T-helper 9 cell (primary cell): ENCODE measurements at places on chromosomes 3 and 15.

DNA sequence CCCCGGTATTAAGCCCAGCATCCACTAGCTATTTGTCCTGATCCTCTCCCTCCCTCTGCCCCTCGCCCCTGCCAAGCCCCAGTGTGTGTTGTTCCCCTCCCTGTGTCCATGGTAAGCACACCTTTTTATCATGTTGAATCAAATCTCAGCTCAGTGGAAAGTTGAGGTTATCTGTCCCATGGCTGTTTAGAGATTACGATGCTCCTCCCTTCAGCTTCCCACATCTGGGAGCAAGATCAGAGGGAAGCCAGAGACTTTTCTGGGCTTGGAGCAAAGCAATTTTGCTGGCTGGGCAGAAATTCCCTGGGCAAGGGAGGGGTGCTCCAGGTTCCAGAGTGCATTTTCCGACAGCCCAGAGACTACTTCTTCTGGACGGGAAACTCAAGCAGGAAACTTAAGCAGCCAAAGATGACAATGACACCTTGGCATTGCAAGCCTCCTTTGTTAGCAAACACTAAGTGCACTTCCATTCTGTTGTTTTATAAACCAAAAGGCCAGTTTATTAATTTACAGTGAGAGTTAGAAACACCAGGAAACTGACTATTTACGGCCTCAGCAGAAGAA is 104.5 kb downstream of the MESD start:
- no peak for DNase-seq

GRCh38 chr3:10977892-10978510 is 14.5 kb upstream of the SLC6A1 start:
- no peak for DNase-seq

DNA sequence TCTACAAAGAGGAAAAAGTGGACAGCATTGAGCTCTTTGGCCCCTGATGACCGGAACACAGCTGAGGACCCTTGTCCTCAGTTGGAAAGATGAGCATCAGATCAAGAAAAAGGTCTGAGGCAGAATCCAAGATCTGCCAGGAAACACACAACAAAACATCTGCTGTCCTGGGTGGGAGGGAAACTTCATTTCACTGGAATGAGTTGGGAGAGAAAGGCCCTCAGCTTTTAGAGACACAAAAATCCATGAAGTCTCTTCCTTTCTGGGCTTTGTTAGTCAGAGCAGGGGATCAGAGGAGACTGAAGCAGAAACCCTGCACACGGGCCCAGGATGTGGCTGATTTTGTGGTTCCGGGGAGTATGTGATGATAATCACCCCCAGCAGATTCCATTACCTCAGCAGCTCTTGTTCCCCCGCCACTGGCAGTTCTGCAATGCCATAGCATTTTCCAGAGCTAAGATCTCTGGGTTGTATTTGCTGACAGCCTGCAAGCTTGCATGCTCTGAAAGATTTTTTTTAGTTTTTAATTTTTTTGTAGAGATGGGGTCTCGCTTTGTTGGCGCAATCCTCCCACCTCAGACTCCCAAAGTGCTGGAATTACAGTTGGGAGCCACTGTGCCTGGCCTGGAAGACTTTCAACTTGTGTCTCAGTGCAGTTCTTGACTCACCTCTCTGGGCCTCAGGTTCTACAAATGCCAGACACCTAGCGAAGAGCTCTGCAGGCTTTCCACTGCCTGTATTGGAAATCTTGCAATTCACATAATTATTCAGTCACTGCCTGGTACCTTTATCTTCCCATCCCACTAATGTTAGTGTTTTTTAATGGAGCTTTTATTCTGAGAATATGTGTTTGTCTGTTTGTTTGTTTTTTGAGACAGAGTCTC is 5.8 kb upstream of the TATDN2 start:
- peak; percentile 67 for DNase-seq

- DNase-seq: no peak
These were observed 101.1 kb downstream of the BOC start for GRCh38 chr3:113312416-113312815.

- DNase-seq: no peak
These were observed 61.4 kb upstream of the ST8SIA2 start for GRCh38 chr15:92332125-92332899.

DNA sequence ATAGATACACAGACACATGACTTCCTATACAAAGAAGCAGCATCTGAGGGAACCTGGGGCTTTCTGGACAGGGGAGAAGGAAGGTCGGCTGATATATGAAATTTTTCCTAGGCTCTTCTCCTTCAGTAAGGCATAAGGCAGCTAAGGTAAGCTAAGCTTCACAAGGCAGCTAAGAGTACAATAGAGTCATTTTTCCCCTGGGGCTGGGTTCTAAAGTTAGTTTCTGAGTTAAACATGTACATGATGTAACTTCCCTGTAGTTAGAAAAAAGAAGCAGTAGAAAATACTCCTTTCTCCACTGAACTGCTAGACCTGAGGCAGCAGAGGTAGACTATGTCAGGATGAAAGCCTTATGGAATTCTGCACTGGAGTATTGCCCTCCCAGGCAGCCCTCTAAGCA is 109.6 kb downstream of the PLD1 start:
- no peak for DNase-seq

- no peak for DNase-seq
These were observed 46.9 kb downstream of the TBL1XR1 start for GRCh38 chr3:177150218-177150916.

DNA sequence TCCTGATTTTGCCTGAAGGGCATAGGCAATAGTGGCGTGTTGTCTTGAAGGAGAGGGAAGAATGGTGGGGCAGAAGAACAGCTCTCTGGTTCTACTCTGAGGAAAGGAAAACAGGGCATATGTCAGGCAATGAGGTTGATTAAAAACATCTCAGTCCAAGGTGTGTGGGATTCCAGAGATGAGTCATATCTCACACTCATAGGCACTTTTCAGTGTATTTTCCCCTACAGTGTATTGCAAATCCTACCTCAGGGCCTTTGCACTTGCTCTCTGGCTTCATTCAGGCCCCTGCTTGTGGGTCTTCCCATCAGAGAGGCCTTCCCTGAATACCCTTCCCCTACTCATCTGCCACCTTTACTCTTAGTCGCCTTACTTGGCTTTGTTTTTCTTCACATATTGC is 107.8 kb downstream of the SLCO3A1 start:
- DNase-seq: no peak

- DNase-seq: no peak
These were observed 256.0 kb upstream of the STAC start for GRCh38 chr3:36124118-36124796.

- DNase-seq: no peak
These were observed 47.8 kb upstream of the TMEM158 start for GRCh38 chr3:45273681-45274515.

DNA sequence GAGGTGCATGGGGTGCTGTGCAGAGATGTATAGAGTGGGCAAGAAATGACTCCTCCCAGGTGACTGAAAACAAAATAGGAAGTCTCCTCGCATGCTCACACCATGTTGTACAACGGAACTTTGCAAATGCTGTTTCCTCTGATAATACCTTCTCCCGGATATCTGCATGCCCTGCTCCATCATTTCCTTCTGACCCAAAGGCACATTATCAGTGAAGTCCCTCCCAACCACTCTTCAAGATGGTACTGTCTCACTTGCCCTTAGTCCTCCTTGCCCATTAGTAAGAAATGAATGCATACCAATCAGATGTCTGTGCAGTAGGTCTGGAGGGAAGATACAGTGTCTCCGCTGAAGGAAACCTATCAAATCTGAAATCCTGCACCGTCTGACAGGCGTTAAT is 12.0 kb downstream of the TMED3 start:
- no peak for DNase-seq

DNA sequence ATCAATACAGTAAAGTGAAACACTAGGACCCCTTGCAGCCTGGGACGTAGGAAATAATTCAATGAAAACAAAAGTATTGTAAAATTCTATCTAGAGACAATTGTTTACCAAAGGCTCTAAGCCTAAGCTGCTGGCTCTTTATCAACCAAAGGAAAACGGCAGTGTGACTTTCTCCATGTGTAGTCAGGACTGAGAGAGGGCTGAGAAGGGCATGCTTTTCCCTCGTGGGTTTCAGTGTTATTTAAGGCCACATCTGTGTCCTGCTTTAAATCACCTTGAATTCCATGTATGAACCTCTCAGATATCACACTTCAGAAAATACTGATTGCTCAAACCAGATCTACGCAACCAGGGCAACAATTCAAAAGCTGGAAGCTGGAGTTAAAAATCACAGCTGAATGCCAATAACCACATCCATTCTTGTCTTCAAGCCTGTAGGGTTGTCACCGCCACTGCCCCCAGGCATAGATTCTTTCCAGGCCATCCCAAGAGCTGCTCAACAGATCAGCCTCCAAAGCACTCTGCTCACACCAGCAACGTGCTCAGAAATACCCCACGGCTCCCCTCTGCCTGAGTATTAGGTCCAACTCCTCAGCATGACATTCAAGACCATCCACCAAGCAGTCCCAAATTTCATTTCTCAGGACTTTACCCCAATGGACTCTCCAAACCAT is 124.0 kb downstream of the SRGAP3 start:
- DNase-seq: no peak

DNA sequence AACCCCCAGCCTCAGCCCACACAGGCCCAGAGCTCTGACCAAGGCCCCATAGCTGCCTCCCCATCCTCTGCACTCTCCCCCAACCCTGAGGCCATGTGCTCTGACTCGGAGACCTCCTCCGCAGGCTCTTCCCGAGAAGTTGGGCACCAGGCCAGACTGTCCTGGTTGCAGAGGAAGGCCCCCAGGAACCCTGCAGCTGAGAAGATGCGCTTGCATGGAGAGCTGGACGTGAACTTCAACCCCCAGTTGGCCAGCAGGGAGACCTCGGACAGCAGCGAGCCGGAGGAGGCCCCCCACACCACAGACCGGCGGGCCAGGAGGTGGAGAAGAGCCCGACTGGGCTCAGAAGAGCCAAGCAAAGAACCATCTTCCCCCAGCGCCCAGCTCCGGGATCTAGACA is 119.5 kb upstream of the EIF1B start:
- no peak for DNase-seq

- no peak for DNase-seq
These were observed 1240.2 kb upstream of the ALCAM start for GRCh38 chr3:104126463-104126862.

DNA sequence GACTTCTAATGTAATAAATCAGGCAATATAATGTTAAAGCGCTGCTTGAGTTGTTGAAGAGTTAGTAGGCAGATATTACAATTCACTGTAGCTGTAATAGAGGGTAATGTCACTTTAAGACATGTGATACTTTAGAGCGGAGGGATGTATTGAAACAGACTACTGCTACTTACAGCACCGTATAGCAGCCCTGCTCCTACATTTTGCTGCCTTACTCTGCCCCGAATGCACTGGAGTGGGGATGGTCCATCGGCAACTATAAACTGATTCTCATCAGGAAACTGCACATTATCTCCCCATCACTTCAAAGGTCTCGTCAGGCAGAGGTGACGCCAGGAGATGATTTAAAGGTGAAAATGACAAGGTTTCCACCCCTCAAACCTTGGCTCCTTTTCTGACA is 349.7 kb upstream of the SUCLG2 start:
- no peak for DNase-seq

GRCh38 chr3:98580401-98581386 is 12.7 kb downstream of the CPOX start:
- DNase-seq: no peak

DNA sequence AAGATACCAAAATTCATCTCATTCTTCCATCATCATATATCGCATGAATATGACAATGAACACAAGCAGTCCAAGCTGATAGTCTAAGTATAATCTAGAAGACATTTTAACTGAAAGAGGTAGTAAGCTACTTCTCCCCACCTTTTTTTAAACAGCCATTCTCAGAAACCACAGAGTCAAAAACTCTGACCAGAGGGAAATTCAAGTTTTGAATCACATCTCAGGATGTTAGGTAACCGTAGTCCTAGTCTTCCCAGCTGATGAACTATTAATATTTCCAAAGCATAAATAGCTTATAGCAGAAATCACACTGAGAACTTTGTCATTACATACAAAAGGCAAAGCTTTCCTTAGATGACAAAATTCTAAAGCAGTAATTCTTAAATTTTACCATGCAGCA is 25.8 kb downstream of the NPTN start:
- no peak for DNase-seq

DNA sequence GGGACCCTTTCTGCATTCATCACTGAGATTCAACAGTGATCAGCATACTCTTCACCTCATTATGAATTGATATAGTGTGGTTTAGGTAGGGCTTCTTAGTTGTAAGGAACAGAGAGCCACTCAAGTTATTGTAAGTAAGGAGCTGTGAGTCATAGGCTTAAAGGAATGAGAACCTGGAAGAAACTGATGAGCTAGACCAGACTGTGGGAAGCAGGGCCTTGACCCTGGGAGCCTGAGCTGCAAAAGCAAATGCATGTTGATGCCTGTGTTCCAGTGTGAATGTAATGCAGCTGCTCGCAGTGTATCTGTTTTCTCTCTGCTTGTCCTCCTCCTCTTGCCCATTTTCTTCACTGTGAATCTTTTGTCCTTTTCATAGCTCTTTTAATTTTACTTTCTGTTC is 13.6 kb downstream of the ZKSCAN7 start:
- DNase-seq: no peak

DNA sequence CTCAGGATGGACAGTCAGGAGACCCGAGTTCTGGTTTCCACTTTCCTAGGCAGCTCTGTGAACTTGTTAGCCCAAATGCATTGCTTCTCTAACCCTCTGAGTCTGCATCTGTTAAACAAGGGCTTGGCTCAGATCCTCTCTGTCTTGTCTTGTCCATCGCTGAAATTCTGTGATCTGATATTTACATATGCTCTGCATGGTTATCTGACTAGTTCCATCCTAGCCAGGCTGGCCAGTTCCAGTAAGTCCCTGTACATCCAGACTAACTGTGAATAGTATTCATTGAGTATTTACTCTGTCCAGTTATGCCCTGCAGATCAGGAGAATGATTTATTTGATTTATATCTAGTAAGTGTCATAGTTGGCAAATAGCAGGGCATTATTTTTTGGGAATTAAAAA is 27.0 kb upstream of the SV2B start:
- no peak for DNase-seq

DNA sequence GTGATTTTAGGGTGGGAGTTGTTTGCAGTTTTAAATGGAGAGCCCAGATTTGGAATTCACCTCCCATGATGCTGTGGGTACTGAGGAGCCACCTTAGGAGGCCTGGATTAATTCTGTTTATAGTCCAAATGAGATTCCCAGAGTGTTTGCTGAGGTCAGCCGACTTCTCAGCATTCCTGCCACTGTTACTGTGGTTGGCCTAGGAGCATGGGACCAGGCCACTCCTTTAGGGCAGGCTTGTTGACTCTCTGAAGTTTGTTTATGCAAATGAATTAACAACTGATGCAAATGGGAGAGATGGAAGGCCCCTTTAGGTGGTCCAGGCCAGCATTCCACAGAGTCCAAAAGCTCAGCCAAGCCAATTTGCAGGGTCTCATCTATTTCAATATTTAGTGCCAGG is 46.1 kb downstream of the CACNA2D3 start:
- DNase-seq: no peak

DNA sequence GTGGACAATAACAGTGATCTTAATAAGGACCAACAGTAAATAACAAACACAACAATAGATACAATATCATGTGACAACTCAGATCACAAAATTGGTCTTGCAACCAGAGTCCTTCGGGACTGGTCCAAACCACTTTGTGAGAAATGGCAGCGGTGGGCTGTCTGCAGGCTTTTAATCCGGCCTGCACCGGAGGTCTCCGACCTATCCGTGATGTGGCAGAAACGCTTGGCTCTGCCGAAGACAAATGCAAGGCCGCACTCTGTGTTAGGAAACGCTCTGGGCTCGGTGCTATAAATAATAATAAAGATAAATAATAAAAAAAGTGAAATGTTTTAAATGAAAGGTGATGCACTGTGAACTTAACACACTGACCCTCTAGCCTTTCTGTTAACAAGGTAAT is 810.6 kb upstream of the NR2F2 start:
- no peak for DNase-seq
